Fibroblast of skin of right biceps (primary cell): ENCODE measurements at places on chromosomes 13 and 19.

GRCh38 chr19:18194554-18195238 lies 1.7 kb downstream of the MPV17L2 start:
- DNase-seq = peak; percentile 36

GRCh38 chr13:45162821-45163220 lies 38.0 kb downstream of the KCTD4 start:
- peak; percentile 88 for DNase-seq

- no peak for DNase-seq
These were observed 55.8 kb downstream of the ZNF93 start for GRCh38 chr19:19956434-19957075.

- DNase-seq = no peak
These were observed 8.1 kb upstream of the MUC16 start for GRCh38 chr19:9018163-9018875.

GRCh38 chr19:3114018-3114726 lies 20.0 kb downstream of the GNA11 start:
- DNase-seq = no peak

DNA sequence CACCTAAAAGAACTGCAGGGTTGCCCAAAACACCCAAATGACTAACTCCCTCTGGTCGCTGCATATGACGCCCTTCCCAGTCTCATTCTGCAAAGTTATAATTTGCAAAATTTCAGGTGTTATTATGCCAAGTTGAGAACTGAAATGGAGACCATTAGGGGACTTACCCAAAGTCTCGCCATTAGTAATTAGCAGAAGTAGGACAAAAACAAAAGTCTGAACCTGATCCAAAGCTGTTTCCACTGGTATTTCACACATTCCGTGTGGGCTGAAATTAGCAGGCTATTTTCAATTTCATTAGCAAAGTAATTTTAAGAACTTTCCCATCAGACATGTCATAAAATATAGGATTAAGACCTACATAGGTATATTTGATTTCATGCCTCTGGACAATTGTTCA lies 6.8 kb downstream of the RUBCNL start:
- no peak for DNase-seq

DNA sequence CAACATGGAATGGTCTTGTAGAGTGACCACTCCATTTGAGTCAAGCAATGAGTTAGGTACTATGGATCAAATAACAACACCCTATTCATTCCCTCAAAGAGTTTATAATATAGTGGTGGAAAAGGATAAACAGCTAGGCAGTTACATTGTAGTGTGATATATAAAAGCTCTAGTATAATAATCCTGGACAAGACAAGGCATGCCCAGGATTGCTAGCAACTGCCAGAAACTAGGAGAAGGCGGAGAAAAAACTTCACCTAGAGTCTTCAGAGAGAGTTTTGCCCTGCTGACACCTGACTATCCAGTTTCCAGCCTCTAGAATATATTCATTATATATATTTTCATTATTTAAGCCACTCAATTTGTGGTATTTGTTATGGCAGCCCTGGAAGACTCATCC lies 530.6 kb downstream of the KLF12 start:
- no peak for DNase-seq
